H9 (cell line): ENCODE measurements at places on chromosomes 5 and 9. TPM values are rescaled to one million over a fixed set of nuclear protein-coding genes. Genes with fewer than 3 reads are reported as not detected.
A peak's percentile ranks its signal among the peaks of the same experiment; 100 is the strongest.

PDLIM4 gene
- total RNA-seq: 7.6 and 12.2 TPM in 2 replicates

DNA sequence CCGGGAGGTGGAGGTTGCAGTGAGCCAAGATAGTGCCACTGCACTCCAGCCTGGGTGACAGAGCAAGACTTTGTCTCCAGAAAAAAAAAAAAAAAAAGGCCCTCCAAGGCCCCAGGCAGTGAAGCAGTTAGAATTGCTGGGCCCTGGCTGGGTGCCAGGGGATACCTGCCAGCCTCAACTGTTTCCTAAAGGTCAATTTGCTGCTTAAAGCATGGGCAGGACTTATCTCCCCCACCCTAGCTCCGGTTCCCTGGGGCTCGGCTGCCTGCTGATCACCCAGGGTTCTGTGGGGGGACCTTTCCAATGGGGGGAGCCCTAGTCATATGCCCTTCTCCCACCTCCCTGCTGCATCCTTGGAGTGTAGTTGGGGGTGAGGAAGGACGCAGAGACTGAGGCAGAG is 25.7 kb downstream of the NCS1 start:
- peaks cover 2% of the 10 kb centered on the region for H3K36me3 ChIP-seq
- H3K27me3 ChIP-seq: no peaks in the 10 kb centered on the region
- no peaks in the 10 kb centered on the region for H3K4me1 ChIP-seq
- no peak overlapping the region for H3K4me3 ChIP-seq
- DNase-seq: no peak

CTXN3 gene
- not detected in 2 replicates for total RNA-seq

HTR4 gene
- total RNA-seq: not detected in 2 replicates

DNA sequence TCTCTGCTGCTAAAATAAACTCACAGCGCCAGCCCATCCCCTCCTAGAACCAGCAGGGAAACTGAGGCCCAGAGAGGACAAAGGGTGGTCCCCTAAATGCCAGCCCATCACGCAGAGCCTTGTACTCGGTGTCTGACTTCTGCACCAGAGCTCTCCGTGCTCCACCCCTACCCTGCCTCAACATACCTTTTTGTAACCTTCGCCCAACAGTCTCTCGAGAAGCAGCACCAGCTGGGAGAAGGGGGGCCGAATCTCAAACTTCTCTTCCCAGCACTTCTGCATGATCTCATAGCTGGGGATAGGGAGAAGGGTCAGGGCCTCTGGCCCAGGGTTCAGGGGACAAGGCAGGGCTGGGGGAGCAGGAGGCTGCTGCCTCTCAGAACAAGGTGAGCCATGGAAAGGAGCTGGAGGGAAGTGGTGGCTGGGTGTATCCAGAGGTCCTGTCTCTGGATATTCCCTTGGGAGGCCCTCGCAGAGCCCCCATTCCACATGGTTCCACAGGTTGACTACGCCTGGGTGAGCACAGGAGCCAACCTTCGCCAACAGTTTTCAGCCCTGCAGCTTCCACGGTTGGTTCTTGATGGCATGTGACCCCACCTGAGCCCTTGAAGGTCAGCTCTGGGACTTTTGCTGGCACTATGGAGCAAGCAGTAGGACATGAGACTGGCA is 32.3 kb upstream of the CSF1R start:
- no peaks in the 10 kb centered on the region for H3K27me3 ChIP-seq
- H3K27ac ChIP-seq: no peak overlapping the region
- H3K36me3 ChIP-seq: no peaks in the 10 kb centered on the region
- no peaks in the 10 kb centered on the region for H3K4me1 ChIP-seq
- peak; percentile 12 for DNase-seq

DNA sequence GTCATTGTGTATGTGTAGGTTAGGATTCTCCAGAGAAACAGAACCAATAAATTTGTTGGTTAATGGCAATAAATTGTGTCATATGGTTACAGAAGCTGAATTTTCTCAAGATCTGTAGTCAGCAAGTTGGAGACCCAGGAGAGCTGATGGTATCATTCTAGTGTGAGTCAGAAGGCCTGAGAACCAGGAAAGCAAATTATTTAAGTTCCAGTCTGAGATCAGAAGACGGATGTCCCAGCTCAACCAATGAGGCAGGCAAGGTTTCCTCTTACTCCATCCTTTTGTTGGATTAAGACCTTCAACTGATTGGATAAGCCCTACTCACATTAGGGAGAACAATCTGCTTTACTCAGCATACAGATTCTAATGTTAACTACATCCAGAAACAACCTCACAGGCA is 656.3 kb downstream of the ANXA1 start:
- H3K4me3 ChIP-seq: no peak overlapping the region
- no peaks in the 10 kb centered on the region for H3K27me3 ChIP-seq
- no peaks in the 10 kb centered on the region for H3K4me1 ChIP-seq
- no peak overlapping the region for H3K27ac ChIP-seq
- DNase-seq: no peak

IRF1 gene
- 7.2 and 8.7 TPM in 2 replicates for total RNA-seq
